MV-4-11 (cell line): ENCODE measurements at places on chromosomes 6 and 20.
A peak's percentile ranks its signal among the peaks of the same experiment; 100 is the strongest.

DNA sequence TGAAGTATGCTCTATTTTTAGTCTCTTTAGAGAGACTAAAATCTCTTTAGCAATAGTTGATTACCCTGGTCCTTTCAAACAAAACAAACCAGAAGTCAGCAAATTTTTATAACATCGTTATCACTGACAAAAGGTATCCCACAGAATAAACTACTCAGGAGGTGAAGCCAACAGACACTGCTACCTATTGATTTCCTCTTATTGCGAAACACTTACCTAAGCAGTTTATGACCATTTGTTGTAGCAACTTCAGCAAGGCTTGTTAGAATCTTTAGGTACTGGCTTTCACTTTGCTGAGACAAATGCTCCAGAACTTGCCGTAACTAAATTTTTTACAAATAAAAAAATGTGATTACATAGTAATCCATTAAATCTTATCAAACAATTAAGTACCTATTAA lies 64.4 kb downstream of the HACE1 start:
- no peak for DNase-seq

GRCh38 chr6:135021310-135022049 lies 33.1 kb downstream of the HBS1L start:
- DNase-seq: no peak

GRCh38 chr20:22914291-22914690 lies 120.8 kb upstream of the SSTR4 start:
- no peak for DNase-seq

- no peak for DNase-seq
These were observed 78.7 kb downstream of the CEBPB start for GRCh38 chr20:50269091-50270033.

DNA sequence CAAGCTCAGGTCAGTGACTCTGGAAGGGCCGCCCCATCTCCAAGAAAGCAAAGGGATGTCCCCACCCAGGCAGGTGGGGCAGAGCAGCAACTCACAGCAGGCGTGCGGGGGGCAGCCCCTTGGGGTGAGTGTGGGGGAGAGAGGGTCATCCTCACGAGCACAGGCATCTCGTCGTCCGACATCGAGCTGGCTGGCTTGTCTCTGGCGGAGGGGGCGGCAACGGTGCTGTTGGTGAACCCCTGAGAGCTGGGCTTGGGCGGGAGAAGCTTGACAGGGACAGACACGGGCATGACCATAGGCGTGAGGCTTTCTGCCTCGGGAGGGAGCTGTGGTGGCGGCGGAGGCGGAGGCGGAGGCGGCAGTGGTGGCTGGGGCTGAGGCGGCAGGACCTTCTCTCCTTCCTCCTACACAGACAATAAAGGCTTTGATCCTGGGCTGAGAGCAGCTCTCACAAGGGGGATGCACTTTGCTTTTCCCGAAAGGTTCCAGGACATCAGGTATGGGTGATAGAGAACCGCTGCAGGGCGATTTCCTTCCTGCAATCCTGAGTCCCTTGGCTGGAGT lies 45.6 kb upstream of the MRPS10 start:
- DNase-seq: no peak

DNA sequence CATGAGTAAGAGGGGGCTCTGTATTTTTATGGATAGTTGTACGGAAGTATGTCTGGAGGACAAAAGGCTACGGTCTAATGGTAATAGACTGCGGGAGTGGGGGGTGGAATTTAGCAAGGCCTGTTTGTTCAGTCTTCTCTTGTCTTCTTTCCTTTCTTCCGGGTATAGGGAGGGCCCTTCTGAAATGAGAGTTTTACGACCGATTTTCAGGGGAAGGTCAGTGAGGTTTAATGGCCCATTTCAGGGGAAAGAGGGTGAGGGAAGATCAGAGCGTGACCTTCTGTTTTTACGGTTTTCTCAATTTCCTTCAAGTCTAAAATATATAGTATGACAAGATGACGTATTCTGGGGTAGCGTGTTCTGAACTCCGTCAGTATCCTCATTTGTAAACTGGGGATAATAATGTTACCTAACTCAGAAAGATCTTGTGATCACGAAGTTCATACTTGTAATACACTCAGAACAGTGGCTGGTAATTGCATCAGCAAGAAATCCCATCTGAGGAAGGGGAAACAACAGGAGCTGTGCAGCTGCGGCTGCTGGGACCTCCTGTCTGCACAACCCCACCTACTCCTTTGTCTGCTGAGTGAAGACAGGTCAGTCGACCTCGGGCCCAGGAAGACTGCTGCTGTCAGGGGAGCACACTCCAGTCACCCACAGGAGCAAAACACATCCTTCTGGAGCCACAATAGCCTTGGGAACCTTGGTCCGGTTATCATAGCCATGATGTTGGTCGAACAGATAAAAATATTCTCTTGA lies 90.4 kb downstream of the MAP3K7 start:
- DNase-seq: no peak

DNA sequence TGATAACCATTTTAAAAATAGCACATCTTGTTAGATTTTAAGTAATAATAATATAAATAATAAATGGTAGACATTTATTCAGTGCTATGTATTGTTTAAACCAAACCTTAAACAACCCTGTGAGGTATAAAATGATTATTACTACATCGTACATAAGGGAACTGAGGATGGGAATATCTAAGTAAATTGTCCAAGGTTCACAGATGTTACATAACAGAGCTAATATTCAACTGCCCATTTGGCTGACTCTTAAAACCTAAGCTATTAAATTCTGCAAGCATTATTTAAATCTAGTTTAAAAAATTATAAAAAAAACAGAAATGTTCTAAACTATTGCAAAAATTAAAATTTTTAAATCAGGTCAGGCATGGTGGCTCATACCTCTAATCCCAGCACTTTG lies 175.1 kb downstream of the COL19A1 start:
- no peak for DNase-seq

GRCh38 chr6:166341464-166341863 lies 881 bp downstream of the SFT2D1 start:
- DNase-seq: peak; percentile 65

DNA sequence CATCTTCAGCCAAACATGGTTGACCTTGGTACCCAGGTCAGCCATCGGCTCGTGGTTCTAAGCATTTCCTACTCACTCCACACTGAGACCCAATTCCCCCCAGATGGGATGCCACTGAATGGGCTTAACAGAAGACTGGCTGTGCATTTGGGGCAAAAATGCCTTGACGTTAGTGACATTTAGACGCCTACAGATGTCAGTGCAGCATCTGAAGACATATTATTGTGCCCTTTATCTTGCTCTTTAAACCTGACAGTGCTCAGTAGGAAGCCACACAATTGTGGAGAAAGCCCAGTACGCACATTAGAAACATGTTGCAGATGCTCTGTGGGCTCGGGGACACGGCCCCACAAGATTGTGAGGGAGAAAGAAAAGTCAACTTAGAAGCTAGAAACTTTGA lies 414.7 kb downstream of the PTPRT start:
- DNase-seq: no peak

DNA sequence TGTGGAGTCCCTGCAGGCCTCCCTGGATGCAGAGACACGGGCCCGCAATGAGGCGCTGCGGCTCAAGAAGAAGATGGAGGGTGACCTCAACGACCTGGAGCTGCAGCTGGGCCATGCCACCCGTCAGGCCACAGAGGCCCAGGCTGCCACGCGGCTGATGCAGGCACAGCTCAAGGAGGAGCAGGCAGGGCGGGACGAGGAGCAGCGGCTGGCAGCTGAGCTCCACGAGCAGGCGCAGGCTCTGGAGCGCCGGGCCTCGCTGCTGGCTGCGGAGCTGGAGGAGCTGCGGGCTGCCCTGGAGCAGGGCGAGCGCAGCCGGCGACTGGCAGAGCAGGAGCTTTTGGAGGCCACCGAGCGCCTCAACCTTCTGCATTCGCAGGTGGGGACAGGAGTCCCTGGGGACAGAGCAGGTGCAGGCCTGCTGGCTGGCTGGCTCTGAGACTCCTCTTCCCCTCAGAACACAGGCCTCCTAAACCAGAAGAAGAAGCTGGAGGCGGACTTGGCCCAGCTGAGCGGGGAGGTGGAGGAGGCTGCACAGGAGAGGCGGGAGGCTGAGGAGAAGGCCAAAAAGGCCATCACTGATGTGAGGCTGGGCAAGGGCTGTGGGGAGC lies 44.7 kb downstream of the MYH7B start:
- DNase-seq: no peak
